ENCODE measurements at places on chromosomes 16 and 17.

- no peak for DNase-seq
Observed at GRCh38 chr16:48064971-48065370, 90.8 kb downstream of the ABCC12 start.

DNA sequence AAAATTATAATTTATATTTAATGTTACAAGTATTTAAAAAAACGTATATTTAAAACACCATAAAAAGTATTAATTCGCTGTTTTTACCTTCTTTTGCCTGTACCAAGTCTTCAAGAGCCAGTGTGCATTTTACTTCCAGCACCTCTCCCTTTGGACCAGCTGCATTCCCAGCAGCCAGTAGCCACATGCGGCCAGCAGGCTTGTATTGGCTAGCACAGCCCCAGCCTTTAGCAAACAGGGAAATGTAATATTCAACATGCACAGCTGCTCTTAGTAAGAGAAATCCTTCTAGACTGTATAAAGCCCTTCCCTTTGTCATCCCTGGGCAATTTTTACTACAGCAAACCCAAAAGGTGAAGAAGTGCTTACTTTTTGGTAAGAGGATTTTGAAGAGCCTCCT lies 6.6 kb downstream of the DHODH start:
- DNase-seq: no peak

DNA sequence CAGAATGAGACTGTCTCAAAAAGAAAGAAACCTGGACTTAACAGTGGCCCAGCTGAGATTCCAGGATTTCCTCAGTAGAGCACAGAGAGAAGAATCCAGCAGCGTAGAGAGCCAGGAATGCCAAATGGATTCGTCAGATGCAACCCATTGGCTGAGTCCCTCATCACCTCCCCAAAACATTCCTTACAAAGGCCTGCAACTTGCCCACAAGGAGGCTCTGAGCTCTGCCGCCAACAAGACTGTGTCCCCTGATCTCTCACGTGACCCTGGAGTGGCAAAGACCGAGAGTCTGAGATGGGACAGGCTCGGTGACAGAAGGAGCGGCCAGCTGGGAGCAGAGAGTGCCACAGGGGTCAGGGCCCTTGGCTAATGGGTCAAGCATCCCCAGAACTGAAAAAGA lies 6.9 kb upstream of the CHMP6 start:
- no peak for DNase-seq

DNA sequence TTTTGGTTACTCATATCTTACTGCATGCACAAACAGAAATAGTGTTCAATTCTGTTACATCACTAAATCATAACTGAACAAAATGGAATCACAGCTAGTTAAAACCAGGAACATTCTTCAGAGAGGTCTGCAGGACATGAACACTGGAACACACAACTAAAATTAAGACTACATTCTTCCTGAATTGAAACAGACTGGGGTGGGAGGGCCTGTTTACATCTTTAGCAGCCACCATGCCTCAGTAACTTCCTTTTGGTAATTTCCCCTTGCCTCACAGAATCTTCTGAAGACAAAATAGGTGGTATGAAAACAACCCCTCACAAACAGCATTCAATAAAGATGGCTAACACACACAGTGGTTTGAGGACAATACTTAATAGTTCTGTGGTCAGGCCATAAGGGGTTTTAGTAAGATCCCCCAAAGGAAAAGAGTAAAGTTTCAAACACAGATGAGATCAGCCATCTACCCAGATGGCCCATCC lies 6.5 kb downstream of the MARF1 start:
- no peak for DNase-seq

GRCh38 chr16:56670620-56670934 lies 963 bp downstream of the MT1H start:
- DNase-seq: no peak

DNA sequence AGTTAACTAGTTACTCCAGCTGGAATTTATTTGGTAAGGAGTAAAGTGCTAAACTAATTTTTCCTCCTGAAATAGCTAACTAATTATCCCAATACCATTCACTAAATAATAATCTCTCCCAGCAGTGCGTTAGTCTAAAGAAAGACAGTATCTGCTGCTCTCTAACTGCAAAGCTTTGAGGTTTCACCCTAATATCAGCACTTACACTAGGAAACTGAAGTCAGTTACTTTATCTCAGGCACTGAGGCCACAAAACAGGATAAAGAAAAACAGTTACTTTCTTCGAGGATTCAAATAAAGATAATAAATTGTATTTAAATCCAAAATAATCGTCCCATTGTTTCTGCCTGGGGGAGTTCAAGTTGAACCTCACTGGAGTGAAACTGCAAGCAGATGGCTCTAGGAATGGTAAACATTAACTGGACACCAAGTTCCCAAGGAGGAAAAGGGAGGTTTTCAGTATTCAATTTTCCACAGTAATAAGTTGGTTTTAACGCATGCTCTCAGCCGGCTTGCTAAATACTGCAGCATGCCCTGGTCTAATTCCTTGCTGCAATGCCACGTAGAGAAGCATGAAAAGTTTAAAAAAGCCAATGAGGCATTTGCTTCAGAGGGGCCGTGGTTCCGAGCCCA lies 20.0 kb upstream of the FOXJ1 start:
- peak; percentile 79 for DNase-seq

DNA sequence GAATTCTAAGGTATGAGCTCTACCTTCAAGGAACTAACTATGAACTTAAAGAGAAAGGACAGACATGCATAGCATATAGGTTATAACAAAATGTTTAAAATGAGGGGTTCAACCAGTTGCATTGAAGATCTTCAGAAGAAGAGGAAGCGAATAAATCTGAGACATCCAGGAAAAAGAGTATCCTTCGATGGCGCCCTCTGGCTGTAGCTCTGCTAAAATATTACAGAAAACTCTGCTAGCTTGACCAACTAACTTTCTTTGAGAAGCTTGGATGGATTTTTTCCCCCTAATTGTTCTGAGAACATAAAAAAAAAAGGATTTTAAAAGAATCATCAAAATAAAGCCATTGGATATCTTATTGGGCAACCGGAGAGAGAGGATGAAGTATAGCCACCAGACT lies 659.9 kb upstream of the SOX9 start:
- no peak for DNase-seq

DNA sequence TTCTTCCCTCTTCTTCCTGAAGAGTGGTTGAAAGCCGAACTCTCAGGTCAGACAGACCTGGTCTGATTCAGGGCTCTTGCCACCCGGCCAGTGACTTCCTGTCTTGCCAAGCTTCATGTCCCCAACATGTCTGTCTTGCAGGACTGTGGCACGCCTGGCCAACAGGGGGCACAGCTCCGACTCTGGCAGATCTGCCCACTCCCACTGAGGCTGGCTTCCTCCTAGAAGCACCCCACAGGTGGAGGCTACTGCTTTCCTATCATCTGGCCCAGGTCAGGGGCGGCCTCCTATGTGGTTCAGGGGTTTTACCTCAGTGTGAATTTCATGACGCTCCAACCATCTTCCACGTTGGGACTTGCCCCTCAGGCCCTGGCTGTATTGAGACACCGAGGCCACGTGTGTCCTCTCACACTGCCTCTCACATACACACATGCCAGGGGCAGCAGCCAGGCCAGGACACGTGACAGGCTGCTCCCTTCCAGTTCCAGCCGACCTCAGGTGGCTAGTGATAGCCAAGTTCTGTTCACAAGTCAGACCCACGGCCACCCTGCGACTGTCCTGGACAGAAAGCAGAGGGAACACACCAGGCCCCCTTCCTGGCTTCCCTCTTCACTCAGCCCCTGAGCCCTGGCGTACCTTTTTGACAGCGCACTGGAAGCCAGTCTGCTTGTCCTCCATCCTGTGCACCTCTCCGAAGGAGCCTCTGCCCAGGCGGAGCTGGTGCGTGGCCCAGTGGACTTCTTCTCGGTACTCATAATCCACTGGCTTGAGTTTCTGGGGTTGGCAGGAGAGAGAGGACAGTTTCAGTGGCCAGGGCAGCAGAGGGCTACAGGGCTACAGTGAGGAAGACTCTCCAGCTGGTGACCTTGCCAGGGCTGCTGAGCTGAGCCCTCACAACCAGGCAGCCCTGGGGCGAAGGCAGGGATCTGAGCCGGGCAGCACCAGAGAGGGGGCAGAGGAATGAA lies 22.6 kb upstream of the SPATA32 start:
- DNase-seq: peak; percentile 34

DNA sequence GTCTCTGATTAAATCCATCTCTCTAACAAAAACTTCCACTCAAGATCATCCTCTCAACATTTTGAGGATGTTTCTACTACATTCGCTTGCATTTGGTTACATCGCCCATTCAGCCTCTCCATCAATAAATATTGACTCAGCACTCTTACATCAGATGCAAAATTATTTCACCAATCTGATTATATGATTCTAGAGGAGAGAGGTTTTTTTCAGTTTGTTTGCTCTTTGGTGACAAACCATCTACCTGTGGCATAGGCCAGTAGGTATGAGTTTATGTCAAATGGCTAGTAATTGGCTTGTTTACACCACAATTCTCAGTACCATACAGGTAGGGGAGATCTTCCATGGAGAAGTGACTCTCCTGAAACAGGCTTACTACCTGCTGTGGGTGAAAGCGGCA lies 52.3 kb downstream of the TOX3 start:
- no peak for DNase-seq

DNA sequence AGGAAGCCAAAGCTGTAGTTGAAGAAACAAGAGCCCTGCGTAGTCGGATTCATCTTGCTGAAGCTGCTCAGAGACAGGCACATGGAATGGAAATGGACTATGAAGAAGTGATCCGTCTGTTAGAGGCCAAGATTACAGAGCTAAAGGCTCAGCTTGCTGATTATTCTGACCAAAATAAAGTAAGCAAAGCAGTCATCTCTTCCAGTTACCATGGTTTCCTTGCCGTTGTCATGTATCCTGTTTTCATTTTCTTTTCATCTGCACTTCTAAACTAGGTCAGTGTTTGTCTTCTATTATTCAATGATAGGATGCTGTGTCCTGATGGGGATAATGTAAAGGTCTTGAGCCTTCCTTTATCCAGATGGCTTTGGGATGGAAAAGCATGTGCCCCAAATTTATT lies 104.3 kb downstream of the STXBP4 start:
- DNase-seq: no peak

DNA sequence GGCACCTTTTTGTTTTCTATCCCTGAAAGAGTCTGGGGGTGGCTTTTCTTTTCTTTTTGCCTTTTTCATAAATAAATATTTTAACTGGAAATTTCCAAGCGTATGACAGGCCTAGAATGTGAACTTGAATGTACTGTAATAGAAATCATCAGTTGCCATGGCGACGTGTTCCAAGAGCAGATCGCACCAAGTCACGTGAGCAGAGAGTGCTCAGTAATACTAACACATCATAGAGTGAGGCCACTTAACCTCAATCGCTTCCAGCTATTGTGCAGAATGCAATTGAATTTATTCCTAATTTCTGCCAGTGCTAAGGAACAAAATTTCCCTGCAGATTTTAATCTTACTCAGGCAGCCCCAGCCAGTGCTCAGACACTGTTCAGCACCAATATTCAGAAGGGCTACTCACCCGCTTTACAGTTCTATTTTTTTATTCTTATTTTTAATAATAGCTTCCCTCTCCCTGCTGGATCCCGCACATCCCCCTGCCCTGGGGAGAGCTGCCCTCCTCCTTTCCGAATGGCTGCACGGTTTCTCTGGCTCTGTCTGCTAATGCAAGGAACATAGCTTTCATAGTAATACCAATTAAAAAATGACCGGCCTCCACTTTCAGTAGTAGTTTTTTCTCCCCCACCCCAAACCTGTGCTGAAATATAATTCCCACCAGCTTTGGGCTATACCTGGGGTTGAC lies 26.2 kb upstream of the PMFBP1 start:
- no peak for DNase-seq

- no peak for DNase-seq
Observed at GRCh38 chr16:64751906-64752305, 370.0 kb downstream of the CDH11 start.

DNA sequence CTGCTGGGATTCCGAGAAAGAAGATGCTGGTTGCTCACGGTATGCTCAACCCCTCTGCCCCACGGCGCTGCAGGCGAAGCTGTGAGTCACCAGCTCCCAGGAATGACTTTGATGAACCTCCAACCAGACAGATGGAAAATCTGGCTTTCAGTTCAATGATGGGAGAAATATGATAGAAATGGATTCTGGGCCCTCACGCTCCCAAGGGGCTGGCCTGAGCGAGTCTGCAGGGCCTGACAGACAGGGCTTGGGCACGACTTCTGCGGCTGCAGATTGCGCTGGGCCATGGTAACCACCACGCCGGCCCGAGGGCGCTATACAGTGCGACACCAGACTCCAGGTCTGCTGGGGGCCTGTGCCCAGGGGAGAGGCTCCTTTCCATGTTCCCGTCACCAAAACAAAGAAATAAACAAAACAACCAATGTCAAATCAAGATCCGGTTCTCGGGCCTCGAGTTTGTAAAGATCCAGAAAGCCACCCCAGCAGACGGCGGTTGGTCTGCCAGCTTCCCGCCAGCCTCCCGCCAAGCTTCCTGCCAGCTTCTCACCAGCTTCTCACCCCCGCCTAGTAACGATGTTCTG lies 11.1 kb upstream of the ABR start:
- DNase-seq: no peak

- peak; percentile 82 for DNase-seq
Observed at GRCh38 chr16:425082-425718, at the start of gene RAB11FIP3. Gene RAB11FIP3 (plus strand): TSS chr16:425649. CDS start chr16:426007, 358 bp downstream.

DNA sequence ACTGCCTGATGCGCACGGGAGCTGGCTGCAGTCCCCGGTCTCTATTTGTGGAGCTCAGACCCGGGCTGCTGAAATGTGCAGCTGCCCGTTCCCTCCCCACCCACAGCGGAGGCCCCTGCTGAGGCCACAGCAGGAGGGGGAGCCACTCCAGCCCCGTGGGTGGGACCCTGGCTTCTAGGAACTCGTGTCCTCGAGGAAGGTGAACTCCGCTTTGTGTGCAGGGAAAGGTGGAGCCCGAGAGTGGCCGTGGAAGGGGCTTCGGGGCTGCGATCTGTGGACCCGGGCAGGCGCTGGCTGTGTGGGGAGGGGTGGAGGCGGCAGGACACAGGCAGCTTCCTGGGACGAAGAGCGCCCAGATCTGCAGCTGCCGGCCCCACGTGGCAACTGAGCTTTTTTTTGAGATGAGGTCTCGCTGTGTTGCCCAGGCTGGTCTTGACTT lies 2.9 kb downstream of the CCDC154 start:
- DNase-seq: no peak

GRCh38 chr17:36074365-36074764 lies 10.3 kb downstream of the CCL18 start:
- no peak for DNase-seq

- DNase-seq: no peak
Observed at GRCh38 chr17:61366076-61366714, 33.4 kb upstream of the TBX2 start.

- DNase-seq: no peak
Observed at GRCh38 chr16:74608381-74608780, 1.5 kb upstream of the GLG1 start.

- no peak for DNase-seq
Observed at GRCh38 chr17:14777291-14777690, 476.4 kb downstream of the HS3ST3B1 start.

- no peak for DNase-seq
Observed at GRCh38 chr16:82071421-82071820, 36.4 kb downstream of the HSD17B2 start.

- DNase-seq: no peak
Observed at GRCh38 chr16:27033281-27033979, 33.3 kb upstream of the C16orf82 start.
